ENCODE measurements at places on chromosomes 2 and 18.

GRCh38 chr18:24942144-24942543 is 409.8 kb downstream of the ZNF521 start:
- no peak for DNase-seq

DNA sequence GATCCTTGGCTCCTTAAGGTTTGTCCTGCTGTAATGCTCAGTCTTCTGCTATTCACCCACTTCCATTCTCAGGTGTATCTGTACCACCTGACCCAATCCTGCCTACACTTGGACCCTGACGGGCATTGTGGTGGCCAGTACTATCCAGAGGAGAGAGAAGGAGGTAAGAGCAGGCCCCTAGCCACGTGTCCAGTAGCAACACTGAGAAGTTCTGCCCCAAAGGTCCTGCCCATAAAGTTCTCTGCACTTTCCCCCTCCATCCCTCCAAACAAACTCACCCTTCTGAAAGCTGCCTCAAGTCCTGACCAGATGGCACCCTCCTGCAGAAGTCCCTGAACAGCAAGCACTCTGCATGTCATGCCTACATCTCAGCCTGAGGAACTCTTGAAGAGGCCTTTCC is 18.3 kb downstream of the TTC32 start:
- DNase-seq = no peak

DNA sequence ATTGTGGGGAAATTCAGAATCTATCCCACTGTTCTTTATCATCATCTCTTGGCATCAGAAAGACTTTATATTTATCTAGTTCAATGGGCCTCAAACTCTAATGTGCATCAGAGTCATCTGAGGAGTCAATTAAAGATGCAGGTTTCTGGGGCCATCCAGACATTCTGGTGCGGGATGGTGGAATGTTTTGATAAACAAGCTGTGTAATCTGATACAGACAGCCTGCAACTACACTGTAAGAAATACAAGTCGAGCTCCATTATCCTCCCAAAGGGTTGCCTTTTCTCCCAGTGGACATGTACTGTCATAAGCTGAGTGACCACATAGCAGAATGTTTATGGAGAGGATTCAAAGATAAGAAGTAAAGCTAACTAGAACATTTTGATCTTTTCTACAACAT is 515.3 kb upstream of the DCC start:
- no peak for DNase-seq

DNA sequence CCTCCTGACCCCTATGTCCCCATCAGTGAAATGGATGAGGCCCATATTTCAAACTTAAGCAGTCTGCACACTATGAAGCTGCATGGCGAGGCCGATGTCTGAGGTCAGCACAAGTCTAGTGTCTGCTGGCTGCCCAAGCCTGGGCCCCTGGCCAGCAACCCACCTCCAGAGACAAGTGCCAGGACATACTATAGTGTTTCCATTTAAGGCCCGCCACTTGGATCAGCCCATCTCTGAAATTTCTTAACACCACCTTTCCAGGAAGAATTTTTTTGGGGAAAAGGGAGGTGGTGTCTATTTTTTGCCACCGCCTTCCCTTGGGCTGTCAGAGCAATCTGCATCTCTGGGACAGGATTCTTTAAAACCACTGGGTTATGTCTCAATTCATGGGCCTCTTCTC is 1.8 kb downstream of the ACVR1 start:
- no peak for DNase-seq

GRCh38 chr2:44120428-44120827 is 48.2 kb upstream of the PPM1B start:
- peak; percentile 64 for DNase-seq

All from RCC 7860 (cell line).